Stimulated activated CD8-positive, alpha-beta memory T cell treated with anti-CD3 and anti-CD28 coated beads, Interleukin-7, amount 100 ng/mL, for 24 hours (primary cell): ENCODE measurements at places on chromosomes 4 and X.

DNA sequence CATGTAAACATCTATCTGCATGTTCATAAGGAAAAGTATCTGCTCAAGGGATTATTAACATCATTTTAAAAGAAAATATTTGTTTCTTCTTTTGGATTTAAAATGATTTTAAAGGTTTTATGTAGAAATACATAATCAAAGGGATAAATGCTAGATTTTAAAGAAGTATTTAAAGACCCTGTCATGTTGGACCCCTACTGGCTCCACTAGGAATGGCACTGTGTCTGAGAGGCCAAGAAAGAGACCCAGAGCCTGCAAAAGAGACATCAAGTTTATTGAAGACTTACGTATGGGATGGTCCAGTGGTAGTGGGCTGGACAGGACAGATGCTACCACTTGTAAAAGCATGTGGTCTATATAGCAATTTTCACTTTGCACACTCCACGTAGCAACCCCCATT is 78.7 kb upstream of the PCDH18 start:
- DNase-seq, result no peak

- no peak for DNase-seq
Measured at GRCh38 chrX:73028876-73029275, 26.1 kb downstream of the PABPC1L2B start.

DNA sequence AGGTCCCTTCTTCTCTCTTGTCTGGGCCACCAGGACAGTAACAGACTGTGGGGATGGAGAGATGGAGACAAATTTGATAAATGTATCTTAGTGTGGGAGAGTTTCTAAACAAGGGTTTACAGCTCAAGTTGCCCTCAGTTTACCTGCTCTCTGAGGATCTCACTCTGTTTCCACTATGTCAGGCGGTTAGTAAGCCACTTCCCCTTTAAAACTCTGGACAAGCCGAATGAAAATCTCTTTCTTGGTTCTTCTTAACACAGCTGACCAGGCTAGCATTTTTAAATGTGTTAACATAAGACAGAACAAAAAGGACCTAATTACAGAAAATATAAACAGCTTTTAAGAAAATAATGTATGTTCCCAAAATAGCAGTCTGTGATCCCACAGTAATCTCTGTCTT is 2.9 kb upstream of the SCARB2 start:
- DNase-seq, result no peak

- no peak for DNase-seq
Measured at GRCh38 chrX:39935411-39936064, 162.2 kb downstream of the BCOR start.
